ENCODE measurements at places on chromosomes 13 and 19.

DNA sequence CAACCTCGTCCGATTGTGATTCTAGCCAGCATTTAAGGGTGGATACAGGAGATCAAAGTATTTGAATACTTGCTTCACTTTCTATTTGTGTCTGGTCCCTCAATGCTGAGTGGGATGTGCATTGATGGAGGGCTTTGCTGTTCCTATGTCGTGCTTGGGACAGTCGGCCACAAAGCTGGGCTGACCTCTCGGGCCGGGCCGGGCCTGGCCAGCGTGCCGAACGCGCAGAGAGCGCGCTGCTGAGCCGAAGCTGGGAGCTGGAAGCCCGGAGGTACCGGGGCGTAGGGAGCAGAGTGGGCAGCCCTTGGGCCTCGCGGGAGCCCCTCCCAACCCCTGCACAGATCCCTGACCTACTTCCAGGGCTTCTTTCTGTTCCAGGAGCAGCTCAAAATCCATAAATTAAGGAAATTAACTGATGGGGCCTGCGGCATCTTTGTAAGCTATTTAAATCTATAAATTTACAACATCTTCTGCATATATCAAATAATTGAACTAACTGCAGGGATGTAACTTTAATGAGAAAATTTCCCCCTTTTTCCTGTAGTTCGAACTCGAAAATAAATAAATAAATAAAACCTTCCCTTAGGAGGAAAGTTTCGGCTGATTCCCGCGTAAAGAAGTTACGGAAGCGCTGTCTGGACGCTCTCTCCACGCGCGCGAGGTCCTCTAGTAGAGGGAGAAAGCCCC is 1.8 kb upstream of the KCTD15 start:
- DNase-seq, result no peak

DNA sequence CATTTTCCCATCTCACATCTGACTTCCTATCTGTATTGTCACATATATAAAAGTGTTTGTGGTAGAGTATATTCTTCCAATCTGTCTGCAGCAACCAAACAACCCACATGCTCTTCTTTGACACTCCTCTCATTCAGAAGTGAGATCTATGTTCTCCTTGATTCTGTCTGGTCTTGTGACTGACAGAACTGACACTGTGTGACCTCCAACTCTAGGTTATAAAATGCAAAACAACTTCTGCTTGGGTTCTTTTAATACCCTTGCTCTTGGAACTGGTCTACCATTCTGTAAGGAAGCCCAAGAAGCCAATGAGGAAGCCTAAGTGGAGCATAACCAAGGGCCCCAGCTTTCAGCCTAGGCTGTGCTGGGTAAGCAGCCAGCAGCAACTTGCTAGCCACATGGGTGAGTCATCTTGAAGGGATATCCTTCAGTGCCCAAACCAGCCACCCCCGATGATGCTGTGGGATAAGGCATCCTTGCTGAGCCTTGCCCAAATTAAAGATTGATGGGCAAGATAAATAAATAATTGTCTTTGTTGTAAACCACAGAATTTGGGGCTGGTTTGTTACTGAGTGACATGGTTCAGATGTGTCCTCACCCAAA is 18.4 kb upstream of the ITM2B start:
- DNase-seq, result no peak

DNA sequence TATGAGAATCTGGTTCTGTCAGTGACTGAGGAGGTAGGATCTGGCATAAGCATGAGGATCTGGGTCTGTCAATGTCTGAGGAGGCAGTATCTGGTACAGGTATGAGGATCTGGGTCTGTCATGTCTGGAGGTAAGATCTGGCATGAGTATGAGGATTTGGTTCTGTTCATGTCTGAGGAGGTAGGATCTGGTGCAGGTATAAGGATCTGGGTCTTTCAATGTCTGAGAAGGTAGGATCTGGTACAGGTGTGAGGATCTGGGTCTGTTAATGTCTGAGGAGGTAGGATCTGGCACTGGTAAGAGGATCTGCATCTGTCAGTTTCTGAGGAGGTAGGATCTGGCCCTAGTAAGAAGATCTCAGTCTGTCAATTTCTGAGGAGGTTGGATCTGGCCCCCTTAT is 12.4 kb upstream of the PDCD2L start:
- no peak for DNase-seq

DNA sequence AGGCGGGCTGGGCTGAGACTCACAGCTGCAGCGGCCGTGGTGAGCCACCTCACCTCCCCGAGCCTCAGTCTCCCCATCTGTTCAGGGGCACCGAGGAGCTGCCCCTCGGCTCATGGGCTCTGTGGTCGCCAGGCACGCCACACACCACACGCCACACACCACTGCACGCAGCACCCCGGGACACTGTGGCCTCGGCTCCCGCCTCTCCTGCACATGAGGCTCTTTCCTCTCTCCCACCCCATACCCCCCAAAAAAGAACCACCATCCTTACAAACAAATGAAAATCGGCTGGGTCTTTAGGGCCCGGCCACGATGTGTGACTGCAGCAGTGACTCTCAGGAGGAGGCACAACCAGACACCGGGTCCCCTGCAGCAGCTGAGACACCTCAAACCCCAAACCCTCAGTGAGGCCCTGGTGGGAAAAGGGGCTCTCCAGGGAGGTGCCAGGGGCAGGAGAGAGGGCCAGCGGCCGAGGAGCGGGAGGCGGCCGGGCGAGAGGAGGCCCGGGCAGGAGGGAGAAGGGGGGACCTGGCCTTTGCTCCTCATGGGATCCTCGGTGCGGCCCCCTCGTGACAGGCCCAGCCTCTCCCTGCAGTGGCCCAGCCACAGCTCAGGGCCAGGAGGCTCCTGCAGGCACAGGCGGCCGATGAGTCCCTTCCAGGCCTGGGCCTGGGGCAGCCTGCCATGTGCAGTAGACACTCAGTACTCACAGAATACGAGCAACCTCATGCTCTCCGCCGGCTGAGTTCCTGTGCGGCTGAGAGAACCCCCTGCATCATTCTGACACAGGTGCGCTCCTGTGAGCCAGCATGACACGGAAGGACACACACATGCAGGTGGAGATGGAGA is 66.3 kb downstream of the RASA3 start:
- no peak for DNase-seq

- DNase-seq, result no peak
Measured at GRCh38 chr13:49218493-49219051, 1.6 kb upstream of the MLNR start.

- DNase-seq, result no peak
Measured at GRCh38 chr13:44778761-44779484, 202.8 kb upstream of the TSC22D1 start.

- no peak for DNase-seq
Measured at GRCh38 chr19:4430760-4431159, 26.8 kb downstream of the UBXN6 start.

DNA sequence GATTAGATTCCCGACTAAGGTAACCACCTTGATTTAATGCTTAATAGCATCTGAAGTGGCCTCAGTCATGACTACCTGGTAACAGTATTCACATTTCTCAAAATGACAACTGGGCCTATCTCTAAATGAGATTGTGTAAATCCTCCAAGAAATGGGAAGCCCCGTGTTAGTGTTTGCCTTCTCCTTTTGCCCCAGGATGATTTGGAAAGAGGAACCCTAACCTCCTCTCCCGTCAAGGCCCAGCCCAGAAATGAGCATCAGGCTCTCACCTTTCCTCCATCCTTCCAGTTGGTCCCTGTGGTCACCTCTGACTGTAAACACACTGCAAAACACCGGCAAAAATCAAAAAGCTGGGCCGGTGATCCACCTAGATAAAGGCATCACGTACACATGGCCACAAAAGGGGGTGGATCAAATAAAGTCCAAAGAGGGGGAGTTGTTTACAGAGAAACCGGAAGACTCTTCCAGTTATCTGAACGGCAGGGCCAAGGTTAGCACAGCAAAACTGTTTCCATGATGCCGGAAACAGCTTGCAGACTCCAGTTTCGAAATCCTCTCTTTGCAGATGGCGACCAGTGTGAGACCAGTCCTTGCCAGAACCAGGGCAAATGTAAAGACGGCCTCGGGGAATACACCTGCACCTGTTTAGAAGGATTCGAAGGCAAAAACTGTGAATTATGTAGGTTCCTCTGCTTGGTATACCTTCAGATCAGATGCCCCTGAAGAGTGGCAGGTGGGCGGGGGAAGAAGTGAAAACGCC is 16.4 kb downstream of the F10 start:
- no peak for DNase-seq

DNA sequence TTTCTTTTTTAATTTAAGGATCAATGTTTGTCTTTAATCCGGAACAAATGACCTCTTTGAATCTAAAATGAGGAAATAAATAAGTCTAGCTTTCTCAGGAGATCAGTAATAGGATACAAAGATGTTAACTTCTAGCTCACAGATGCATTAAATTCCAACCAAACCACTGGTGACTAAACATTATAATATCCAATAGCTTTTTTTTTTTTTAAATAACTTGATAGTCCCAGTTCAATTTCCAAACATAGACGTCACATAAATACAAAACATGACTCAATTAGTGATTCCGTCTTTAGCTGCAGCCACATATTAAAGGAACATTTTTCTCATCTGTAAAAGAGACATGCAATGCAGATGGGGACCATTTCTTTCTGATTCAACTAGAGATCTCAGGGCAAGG is 390.5 kb upstream of the PCDH9 start:
- DNase-seq, result no peak

- no peak for DNase-seq
Measured at GRCh38 chr19:42850981-42851717, 28.4 kb downstream of the PSG1 start.
